ENCODE measurements at places on chromosomes 3 and 15. TPM values are rescaled to one million over a fixed set of nuclear protein-coding genes. Genes with fewer than 3 reads are reported as not detected.

The SGO1 gene
- total RNA-seq = 8.1 TPM

The CHST13 gene
- not detected for total RNA-seq

The SLC9C1 gene
- 0.13 TPM for total RNA-seq

The CYP11A1 gene
- 0.82 TPM for total RNA-seq

The EPHB3 gene
- 4.3 TPM for total RNA-seq

The CD200 gene
- 30.9 TPM for total RNA-seq

The RPN1 gene
- 250 TPM for total RNA-seq

The FRMD4B gene
- 102 TPM for total RNA-seq

The SCAANT1 gene
- not detected for total RNA-seq

The LEO1 gene
- total RNA-seq = 25.5 TPM

The IMPG2 gene
- total RNA-seq = 0.74 TPM

The GOLGB1 gene
- 63.1 TPM for total RNA-seq

The GOLGA6L9 gene
- total RNA-seq = 5.6 TPM

The CAMK1 gene
- total RNA-seq = 6.0 TPM

The MEGF11 gene
- 0.77 TPM for total RNA-seq

The EPHB1 gene
- 5.7 TPM for total RNA-seq

The CLDN11 gene
- 1.8 TPM for total RNA-seq

The ITIH1 gene
- total RNA-seq = not detected

The ADAM10 gene
- 287 TPM for total RNA-seq

The STAB1 gene
- 866 TPM for total RNA-seq

The MYO5C gene
- 22.9 TPM for total RNA-seq

The SOX2 gene
- 1.4 TPM for total RNA-seq

The A4GNT gene
- not detected for total RNA-seq

The TWF2 gene
- total RNA-seq = 85.3 TPM

The TERC gene
- 3.2 TPM for total RNA-seq

The MYL3 gene
- not detected for total RNA-seq

The ISLR2 gene
- 0.21 TPM for total RNA-seq

The NMNAT3 gene
- total RNA-seq = 0.62 TPM

The MORC1 gene
- total RNA-seq = 0.10 TPM

The GRM7 gene
- total RNA-seq = 0.18 TPM

The FEZF2 gene
- not detected for total RNA-seq

The LTF gene
- not detected for total RNA-seq

The SLC2A2 gene
- total RNA-seq = not detected

The TCAIM gene
- 20.5 TPM for total RNA-seq

The HESX1 gene
- 1.6 TPM for total RNA-seq

The GOLGA6L4 gene
- 8.3 TPM for total RNA-seq

The CTXN2 gene
- total RNA-seq = 0.18 TPM

The KIF15 gene
- 6.0 TPM for total RNA-seq

The CHDH gene
- 1.0 TPM for total RNA-seq

The GOLGA8G gene
- not detected for total RNA-seq

The VWA5B2 gene
- 1.1 TPM for total RNA-seq

The GABRG3 gene
- total RNA-seq = 0.21 TPM

The GOLGA8S gene
- total RNA-seq = 0.28 TPM

The ECE2 gene
- total RNA-seq = not detected

The TUSC7 gene
- total RNA-seq = not detected

The UBAP1L gene
- 1.8 TPM for total RNA-seq

The H1-8 gene
- total RNA-seq = 2.7 TPM

The RUBCN gene
- total RNA-seq = 35.0 TPM

The CNTN4 gene
- not detected for total RNA-seq

The GABRB3 gene
- 4.4 TPM for total RNA-seq

The RASGRF1 gene
- not detected for total RNA-seq

The CLDN18 gene
- not detected for total RNA-seq

The PATL2 gene
- total RNA-seq = 0.69 TPM

The C3orf33 gene
- total RNA-seq = 1.1 TPM

The UACA gene
- total RNA-seq = 34.2 TPM

The CHRNB4 gene
- total RNA-seq = not detected

The ALS2CL gene
- total RNA-seq = 5.6 TPM

The CEP152 gene
- 4.7 TPM for total RNA-seq

The DNAH12 gene
- total RNA-seq = 0.85 TPM
